ENCODE measurements at places on chromosomes 6 and 20. TPM values are rescaled to one million over a fixed set of nuclear protein-coding genes. Genes with fewer than 3 reads are reported as not detected.

Gene OR2J2
- not detected for total RNA-seq

DNA sequence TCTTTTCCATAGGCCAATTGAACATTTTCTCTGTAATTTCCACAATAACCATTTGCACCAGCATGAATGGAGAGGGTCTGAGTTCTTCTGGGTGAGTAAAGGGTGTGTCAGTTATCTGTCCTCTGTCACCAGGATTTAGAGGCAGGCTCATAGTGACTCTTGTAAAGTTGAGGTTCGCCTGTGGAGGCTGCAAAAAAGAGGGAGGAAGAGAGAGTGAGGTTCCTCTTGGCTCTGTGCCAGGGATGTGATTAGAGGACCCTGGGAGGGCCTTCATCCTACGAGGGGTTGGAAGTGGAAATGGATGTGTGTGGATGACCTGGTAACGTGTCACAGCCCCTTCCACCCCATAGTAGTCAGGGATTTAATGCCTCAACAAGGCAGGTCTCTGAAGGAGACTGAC lies 242.0 kb downstream of the ESR1 start:
- DNase-seq, result no peak

DNA sequence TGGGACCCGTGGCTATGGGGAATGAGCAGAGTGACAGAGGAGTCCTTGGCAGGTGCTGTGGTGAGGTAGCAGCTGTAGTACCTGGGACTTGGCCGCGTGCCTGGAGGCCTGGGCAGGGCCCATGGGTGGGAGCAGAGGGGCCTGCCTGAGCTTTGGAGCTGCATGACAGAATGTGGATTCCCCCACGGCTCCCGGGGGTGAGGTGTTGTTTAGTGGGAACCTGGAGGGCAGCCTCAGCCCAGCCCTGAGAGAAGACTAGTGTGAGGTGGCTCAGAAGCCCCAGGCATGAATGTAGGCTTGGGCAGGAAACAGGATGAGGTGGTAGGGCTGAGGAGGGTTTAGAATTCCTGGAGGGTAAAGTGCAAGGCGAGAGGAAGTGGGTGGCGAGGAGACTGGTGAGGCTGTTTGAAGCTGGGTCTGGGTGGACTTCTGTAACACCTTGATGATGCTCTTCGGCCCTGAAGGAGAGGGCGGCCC lies 86.5 kb upstream of the SCP2D1 start:
- no peak for DNase-seq

- DNase-seq, result no peak
Observed at GRCh38 chr6:109610590-109610989, 80.4 kb downstream of the AK9 start.

DNA sequence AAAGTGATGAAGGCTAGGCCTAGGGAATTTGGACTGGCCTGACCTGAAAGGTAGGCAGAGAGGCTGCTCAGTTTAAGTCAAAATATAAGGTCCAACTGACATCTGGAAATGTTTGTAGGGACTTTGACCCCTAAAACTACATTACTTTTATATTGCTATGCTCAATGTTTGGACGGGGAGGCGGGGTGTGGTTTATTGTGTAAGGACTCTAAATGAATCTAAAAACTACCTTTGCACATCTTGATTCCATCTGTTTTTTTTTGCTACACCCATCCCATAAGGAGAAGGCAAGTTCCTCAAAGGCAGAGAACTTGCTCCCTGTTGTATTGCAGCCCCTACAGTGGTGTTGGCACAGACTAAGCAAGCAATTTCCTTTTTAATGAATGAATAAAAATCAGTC lies 227.1 kb downstream of the HACE1 start:
- DNase-seq, result no peak

- DNase-seq, result no peak
Observed at GRCh38 chr20:39893003-39893685, 795.9 kb downstream of the MAFB start.

Gene E2F3
- total RNA-seq, result 14.2 TPM

GRCh38 chr6:53544470-53545308 lies at the start of gene GCLC:
Gene GCLC (minus strand): TSS chr6:53545101. CDS start chr6:53544645, 456 bp downstream.
- peak; percentile 92 for DNase-seq

DNA sequence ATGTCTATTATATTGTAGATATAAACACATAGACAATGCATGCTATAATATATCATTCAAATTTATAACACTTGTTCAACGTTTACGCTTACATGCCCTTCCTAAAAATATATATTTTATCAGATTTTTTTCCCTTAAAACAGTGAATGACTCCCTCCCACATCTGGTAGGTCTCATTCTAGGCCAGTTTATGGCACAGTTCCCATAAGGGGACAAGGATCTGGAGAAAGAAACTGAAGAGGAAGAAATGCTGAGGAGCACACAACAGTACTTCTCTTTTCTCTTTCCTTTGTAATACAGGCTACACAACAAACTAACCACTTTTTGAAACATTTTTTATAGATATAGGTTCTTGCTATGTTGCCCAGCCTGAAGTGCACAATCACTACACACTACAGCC lies 48.6 kb upstream of the RCAN2 start:
- DNase-seq, result no peak

Gene TXLNB
- not detected for total RNA-seq

Gene SLX4IP
- 9.5 TPM for total RNA-seq

Gene BPIFB2
- total RNA-seq, result 54.5 TPM

GRCh38 chr6:149457316-149457884 lies 27.4 kb downstream of the ZC3H12D start:
- no peak for DNase-seq

- DNase-seq, result no peak
Observed at GRCh38 chr6:87922947-87923330, 124.7 kb upstream of the SPACA1 start.

Gene TMC2
- total RNA-seq, result not detected

DNA sequence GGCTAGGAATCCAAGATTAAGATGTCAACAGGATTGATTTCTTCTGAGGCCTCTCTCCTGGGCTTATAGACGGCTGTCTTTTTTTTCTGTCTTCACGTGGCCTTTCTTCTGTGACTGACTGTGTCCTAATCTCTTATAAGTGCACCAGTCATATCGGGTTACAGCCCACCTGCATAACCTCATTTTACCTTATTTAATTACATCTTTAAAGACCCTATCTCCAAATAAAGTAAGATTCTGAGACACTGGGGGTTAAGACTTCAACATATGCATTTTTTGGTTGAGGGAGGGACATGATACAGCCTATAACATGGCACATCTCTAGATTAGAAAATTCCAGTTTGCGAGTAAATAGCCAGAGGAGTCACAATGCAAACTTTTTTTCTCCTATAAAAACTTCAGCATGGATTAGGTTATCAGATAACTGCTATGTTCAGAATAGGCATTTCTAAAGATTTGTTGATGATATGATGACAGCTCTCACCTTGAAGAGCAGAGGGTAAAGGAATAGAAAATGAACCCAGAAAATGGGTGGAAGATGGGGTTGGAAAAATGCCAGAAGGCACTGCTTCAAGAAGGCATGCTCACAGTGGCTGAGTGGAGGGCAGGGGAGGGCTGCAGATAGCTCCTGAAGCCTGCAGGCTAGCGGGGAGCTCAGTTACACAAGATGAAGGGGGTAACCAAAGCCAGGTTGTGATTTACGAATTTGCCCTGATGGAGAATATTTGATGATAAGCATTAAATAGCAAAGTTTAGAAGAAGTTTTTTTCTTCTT lies 8.7 kb upstream of the PDE7B start:
- DNase-seq, result no peak

- DNase-seq, result no peak
Observed at GRCh38 chr6:73511796-73512195, 9.0 kb downstream of the EEF1A1 start.

DNA sequence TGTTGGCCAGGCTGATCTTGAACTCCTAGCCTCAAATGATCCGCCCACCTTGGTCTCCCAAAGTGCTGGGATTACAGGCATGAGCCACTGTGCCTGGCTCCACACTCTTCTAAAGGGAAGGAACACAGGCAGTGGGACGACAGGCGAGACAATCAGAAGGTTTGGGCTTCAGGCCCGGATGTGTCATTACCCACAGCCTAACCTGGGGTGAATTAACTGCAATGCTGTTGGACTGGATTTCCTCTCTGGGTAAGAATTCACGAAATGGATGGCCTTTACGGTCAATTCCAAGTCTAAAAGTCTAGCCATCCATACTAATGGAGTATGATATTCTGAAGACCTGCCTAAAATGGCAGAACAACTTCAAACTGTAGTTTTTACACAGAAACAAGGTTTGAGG lies 83.7 kb upstream of the CCDC28A start:
- DNase-seq, result no peak

DNA sequence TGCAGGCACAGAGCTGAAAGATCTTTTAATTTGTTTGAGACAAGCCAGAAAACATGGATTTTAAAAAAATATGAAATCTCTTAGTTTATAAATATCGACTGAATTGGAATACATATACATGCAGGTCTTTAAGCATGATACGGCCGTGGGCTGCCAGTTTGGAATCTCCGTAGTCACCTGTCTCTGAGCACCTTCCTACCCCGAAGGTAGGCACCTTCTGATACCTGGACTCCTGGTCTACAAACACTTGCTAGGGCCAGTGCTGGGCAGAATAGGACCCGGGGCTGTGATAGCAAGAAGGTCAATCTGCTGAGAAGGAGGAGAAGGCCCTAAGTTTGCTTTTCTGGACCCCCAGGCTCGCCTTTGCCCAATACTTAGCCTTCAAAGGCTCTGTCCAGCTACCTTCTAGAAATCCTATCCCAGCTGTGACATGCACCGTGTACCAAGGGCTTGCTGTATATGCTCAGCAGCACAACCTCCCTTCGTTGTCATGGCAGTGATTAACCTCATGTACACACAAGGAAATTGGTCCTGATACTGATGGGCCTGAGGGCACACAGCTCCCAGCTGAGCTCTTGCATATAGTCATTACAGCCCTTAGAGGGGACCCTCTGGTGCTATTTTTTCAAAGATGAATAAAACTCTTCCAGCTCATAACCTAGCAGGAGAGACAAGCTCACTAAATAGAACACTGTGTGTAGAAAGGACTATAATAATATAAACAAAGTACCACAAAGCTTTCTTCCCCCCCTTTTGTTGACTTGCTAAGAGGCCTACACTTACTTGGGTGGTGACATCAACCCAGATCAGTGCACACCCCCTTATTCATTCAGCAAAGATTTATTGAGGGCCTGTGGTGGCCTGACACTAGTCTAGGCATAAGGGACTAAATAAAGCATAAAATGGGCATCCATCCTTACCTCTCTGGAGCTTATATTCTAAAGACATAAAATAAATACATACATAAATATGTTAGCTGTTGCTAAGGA lies 17.7 kb downstream of the SNPH start:
- DNase-seq, result no peak

GRCh38 chr6:89927264-89927663 lies 33.0 kb downstream of the GJA10 start:
- DNase-seq, result no peak

- no peak for DNase-seq
Observed at GRCh38 chr20:8757146-8757545, 311.7 kb upstream of the PLCB4 start.

Gene MUCL3
- not detected for total RNA-seq

- no peak for DNase-seq
Observed at GRCh38 chr6:141562186-141562811, 570.4 kb upstream of the GJE1 start.

Gene TSBP1
- total RNA-seq, result not detected

DNA sequence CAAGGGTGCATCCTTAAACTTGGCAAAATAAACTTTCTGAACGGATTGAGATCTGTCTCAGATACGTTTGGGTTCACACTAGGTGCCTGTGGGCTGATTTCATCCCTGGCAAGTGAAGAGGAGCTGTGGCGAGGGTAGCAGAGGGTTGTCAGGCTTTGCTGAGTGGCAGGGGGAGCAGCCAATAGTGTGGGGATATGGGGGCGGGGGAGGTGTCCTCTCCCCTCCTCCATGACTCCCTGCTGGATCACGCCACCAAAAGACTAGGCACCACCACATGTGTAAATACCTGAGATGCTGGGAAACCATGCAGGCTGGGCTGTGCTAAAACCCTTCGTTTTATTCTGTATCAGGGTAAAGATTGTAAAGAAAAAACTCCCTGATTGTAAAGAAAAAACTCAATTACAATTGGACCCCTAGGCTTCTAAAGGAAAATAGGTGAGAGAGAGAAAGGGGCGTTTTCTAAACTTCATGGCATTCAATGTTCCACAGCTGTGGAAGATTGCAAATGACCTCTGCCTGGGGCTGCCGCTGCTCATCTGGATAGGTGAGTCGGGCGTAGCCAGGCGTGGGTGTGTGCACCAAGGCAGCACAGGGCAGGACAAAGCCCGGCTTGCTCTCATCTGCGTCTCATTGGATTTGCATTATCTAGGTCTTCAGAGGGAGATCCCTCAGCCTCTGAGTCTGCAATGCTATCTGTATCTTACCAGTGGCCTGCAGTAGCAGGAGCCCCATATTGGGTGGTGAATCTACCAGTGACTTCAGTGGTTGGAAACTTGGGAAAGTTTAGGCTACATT lies 26.9 kb upstream of the ADTRP start:
- no peak for DNase-seq

- peak; percentile 65 for DNase-seq
Observed at GRCh38 chr6:11009353-11009752, 34.8 kb downstream of the ELOVL2 start.

Gene ARMC12
- not detected for total RNA-seq

- DNase-seq, result no peak
Observed at GRCh38 chr20:22776369-22776768, 192.0 kb upstream of the FOXA2 start.

DNA sequence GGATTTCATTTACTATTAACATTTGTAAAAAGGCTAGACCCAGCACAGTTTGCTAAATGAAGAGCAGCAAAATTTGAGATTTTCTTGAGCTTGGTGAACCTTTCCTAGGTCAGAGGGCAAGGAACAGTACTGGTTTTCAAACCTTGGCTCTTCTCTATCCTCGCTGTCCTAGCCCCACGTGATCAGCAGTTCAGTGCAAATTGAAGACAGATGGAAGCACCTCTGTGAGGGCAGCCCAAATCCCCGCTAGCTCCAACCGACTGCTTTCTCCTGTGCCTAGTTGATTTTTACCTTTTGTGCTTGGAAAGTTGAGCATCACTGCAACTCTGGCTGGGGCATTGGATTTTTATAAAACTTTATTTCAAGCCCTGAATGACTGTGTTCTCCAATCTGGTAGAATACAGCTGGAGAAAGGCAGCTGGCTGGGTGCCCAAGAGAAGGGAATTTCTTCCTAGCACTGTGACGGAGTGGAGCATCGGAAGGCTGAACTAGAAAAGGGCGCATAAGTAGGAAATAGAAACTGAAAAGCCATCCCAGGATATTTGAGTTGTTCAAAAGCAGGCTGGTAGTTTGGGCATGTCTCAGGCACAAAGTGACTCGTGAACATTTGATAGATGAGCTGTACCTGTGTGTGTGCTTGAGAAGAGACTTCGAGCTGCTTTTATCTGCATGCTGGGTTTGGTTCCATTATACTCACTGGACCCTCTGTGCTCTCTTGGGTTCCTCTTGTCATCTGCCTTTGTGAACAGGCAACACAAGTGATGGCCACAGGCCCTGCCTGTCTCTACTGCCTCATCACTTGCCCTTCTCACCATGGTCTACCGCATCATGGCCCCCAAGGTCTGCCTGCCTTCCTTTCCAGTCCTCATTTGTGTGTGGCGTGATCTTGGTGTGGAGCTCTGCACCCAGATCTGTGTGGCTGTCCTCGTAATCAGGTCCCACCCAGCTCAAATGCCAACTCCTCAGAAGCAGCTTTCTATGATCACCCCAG lies 2.3 kb downstream of the RNF114 start:
- no peak for DNase-seq

Gene NMBR
- total RNA-seq, result not detected

Gene DDO
- 10.3 TPM for total RNA-seq

Gene SERPINB1
- 60.1 TPM for total RNA-seq

- DNase-seq, result no peak
Observed at GRCh38 chr6:70657706-70658105, 10.0 kb upstream of the SMAP1 start.

GRCh38 chr6:111176760-111177099 lies 89.4 kb downstream of the SLC16A10 start:
- DNase-seq, result no peak
